ENCODE measurements at places on chromosomes 2 and 18. TPM values are rescaled to one million over a fixed set of nuclear protein-coding genes. Genes with fewer than 3 reads are reported as not detected.

SCN2A gene
- not detected for total RNA-seq

DNA sequence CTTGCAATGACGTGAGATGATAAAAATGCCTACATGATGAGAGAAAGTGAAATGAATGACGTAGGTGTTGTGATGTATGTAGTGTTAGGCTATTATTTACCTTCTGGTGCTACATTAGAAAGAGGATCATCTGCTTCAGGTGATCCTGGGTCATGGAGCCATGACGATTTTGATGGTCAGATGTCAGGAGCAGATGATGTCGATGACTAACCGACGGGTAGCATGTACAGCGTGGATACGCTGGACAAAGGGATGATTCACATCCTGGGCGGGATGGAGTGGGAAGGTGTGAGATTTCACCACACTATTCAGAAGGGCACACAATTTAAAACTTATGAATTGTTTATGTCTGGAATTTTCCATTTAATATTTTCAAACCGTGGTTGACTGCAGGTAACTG, 43.5 kb upstream of the ACVR1C start:
- no peak for DNase-seq

TMEM247 gene
- not detected for total RNA-seq

GRCh38 chr18:26864658-26865057, 849 bp downstream of the AQP4 start:
- DNase-seq, result no peak

DNA sequence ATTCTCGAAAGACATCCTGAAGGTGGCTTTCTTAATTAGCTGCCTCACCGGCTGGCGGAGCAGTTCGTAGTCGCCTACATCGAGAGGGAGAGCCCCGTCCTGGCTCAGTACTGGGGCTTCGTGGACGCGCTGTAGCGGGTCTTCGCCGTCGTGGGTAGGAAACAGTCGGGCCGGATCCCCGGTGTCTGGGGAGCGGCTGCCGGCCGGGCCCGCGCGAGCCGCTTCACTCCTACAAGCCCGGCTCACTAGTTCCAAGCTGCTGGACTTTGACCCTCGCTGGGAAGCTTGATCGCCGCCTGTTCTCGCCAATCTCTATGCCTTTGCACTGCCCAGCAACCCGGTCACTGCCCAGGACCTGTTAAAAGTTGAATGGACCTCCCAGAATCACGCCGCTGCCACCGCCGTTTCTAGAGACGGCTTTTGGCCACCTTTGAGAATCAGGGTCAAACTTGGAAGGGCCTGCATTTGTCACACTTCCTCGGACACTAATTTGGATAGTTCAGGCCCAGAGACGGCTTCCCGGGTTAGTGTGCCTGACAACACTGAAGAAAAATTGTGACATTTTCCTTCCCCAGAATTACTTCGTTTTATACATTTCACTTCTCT, 41.4 kb upstream of the AKAIN1 start:
- no peak for DNase-seq

DNA sequence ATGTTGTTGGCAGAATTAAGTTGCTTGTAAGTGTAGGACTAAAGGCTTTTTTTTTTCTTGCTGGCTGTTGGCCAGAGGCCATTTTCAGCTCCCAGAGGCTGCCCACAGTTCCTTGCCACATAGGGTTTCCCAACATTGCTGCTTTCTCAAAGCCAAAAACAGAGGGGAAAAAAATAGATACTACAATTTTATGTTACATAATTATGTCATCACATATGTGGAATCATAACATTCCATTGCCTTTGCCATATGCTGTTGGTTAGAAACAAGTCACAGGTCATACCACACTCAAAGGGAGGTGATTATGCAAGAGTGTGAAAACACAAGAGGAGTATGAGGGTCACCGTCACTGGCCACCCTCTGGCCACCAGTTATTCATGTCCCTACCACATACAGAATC, 154.5 kb downstream of the RTN4 start:
- DNase-seq, result no peak

DNA sequence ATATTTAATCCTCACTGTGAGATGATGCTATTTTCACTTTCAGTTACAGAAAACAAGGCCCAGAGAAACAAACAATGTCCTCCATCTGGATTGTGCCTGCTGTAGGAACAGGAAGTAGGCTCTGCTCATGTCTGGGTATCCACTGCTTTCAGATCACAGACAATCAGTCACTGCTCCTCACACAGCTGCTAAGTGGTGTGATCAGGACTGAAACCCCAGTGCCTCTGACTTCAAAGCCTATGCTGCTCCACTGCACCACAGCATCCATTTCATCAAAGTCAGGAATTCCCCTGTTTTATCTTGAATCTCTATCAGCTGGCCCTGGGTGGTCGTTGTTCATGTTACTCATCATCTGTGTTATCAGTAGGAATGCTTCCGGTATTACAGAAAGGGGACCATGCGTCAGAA, 303.8 kb upstream of the TRIB2 start:
- DNase-seq, result peak; percentile 10

GRCh38 chr2:84923009-84923408, 17.6 kb downstream of the TMSB10 start:
- no peak for DNase-seq

GRCh38 chr2:49973917-49974368, 819.6 kb upstream of the FSHR start:
- DNase-seq, result no peak

DNA sequence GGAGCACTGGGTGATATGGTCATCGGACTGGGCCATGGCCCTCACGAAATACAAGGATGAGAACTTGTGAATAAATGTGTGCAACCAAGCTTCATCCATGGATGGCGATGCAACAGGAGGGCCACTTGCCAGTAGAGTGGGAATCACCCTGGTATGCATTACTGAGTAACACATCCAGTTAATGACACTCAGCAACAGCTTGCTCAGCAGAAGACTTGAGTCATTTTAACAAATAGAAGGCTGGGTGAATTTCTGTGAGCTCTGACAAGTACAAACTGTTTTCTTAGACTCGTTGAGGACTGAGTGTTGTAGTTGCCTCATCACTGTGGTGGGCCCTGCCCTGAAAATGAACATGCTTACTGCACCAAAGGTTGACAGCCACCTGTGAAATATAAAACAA, 221.6 kb downstream of the NCKAP5 start:
- DNase-seq, result no peak

All from pulmonary artery endothelial cell (primary cell).